Smooth muscle cell of bladder (primary cell): ENCODE measurements at places on chromosomes 5 and 9. TPM values are rescaled to one million over a fixed set of nuclear protein-coding genes. Genes with fewer than 3 reads are reported as not detected.

The SPATA31C1 gene
- total RNA-seq: not detected in 2 replicates

The INSL6 gene
- total RNA-seq: not detected in 2 replicates

The NUTM2G gene
- not detected in 2 replicates for total RNA-seq

The TAS2R1 gene
- total RNA-seq: not detected in 2 replicates

The GRM6 gene
- total RNA-seq: not detected in 2 replicates

The PTTG1 gene
- total RNA-seq: 47.0 and 62.2 TPM in 2 replicates

The IFNA13 gene
- not detected in 2 replicates for total RNA-seq

The PRSS3 gene
- 14.6 and 28.4 TPM in 2 replicates for total RNA-seq

The ZNF454 gene
- 1.5 and 2.1 TPM in 2 replicates for total RNA-seq

The IGIP gene
- total RNA-seq: 6.5 and 11.0 TPM in 2 replicates

The AFF4 gene
- 27.7 and 30.8 TPM in 2 replicates for total RNA-seq

The FBLL1 gene
- total RNA-seq: 0.28 and 0.74 TPM in 2 replicates

The AJM1 gene
- 1.00 and 1.4 TPM in 2 replicates for total RNA-seq

The MEGF10 gene
- 0.14 TPM in 1 of 2 replicates, not detected in the other for total RNA-seq

The LIFR gene
- total RNA-seq: 41.3 and 49.4 TPM in 2 replicates

The ZNF366 gene
- total RNA-seq: not detected in 2 replicates

The MLANA gene
- not detected in 2 replicates for total RNA-seq

The GPX3 gene
- total RNA-seq: 20.1 and 35.2 TPM in 2 replicates

The SLC4A9 gene
- not detected in 2 replicates for total RNA-seq

The SLC6A19 gene
- total RNA-seq: not detected in 2 replicates

The ANKH gene
- 10.4 and 22.1 TPM in 2 replicates for total RNA-seq

The FUT7 gene
- total RNA-seq: not detected in 2 replicates

The SLC36A2 gene
- total RNA-seq: not detected in 2 replicates

The NSG2 gene
- total RNA-seq: not detected in 2 replicates

The ZNF462 gene
- 12.9 and 16.1 TPM in 2 replicates for total RNA-seq

The MARCHF11 gene
- not detected in 2 replicates for total RNA-seq

The SLC34A1 gene
- total RNA-seq: not detected in 2 replicates

The PAEP gene
- total RNA-seq: not detected in 2 replicates

The VCAN gene
- 452 and 607 TPM in 2 replicates for total RNA-seq

The TSSK1B gene
- total RNA-seq: 0.09 and 0.14 TPM in 2 replicates

The RHOBTB3 gene
- 304 and 322 TPM in 2 replicates for total RNA-seq

The FBP1 gene
- not detected in 2 replicates for total RNA-seq

The PCDHGA9 gene
- 2.7 and 3.1 TPM in 2 replicates for total RNA-seq

The LRRC19 gene
- total RNA-seq: not detected in 2 replicates

The RELL2 gene
- total RNA-seq: 2.1 and 2.8 TPM in 2 replicates
